Activated CD4-positive, alpha-beta T cell treated with anti-CD3 and anti-CD28 coated beads, Interleukin-2, amount 50 U/mL, for 1 hour (primary cell): ENCODE measurements at places on chromosomes 1 and 21.

- DNase-seq: no peak
These were observed 216.6 kb upstream of the EDN2 start for GRCh38 chr1:41700986-41701535.

- no peak for DNase-seq
These were observed 7.6 kb downstream of the EGLN1 start for GRCh38 chr1:231414260-231415016.

DNA sequence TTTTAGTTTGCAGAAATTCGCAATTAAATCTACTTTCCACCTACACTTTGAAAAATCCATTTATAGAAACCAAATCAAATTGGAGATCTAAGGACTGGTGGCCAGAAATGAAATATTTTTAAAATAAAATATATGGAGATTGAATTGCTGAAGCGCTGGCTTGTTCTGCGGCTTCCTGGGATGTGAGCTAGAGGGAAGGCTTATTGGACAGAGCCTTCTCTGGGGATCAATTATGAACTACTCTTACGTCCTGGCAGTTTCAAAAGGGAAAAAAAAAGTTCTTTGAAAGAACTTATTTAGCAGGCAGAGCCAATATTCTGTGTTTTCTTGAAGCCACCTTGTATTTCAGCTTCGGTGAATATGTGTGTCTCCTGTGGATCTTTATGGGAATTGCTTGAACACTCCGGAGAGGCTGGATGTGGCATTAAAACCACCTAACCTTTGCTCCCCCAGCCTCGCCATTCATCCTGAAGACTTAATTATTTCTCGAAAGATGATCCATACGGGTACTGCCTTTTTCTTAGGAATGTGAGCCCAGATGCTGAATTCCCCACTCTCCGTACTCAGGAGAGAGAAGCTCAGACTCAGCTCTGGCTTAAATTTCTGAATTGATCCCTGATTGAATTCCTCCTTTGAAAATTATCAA lies 478.9 kb upstream of the VAMP3 start:
- DNase-seq: no peak

GRCh38 chr21:42532466-42533181 lies 19.0 kb downstream of the SLC37A1 start:
- DNase-seq: no peak

- no peak for DNase-seq
These were observed 7.0 kb downstream of the DDOST start for GRCh38 chr1:20654104-20654690.

GRCh38 chr1:32892368-32893197 lies 6.3 kb downstream of the HPCA start:
- DNase-seq: peak; percentile 20

DNA sequence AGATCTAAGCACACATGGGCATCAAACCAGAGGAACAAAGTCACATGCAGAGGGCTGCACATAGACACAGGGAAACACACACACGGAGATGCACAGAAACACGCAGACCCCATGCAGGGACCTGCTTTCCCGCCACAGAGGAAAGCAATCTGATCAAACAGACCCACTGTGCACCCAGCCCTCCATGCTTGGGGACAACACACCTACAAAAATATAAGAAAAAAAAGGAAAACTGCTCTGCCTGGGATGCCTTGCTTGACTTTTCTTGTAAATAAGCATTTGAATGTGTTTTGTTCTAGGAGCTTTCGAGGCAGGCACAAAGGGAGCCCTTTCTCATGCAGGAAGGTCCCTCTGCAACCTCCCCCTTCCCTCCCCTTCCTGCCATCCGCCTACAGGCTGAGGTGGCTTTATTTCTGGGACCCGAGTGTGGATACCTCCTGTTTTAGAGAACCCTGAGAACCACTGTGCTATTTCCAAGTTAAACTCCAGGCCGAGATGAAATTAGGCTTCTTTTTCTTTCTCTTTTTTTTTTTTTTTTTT lies 3.5 kb upstream of the ICMT start:
- DNase-seq: no peak

- DNase-seq: no peak
These were observed 124.1 kb downstream of the OMA1 start for GRCh38 chr1:58422436-58422835.

GRCh38 chr1:12063141-12064072 lies at the start of gene TNFRSF8:
Gene TNFRSF8, plus strand, starts transcription at chr1:12063303. Its CDS starts 296 bp downstream, at chr1:12063599.
- DNase-seq: no peak
